ENCODE measurements at places on chromosomes 5 and 9. TPM values are rescaled to one million over a fixed set of nuclear protein-coding genes. Genes with fewer than 3 reads are reported as not detected.

Gene PCDHGA1
- total RNA-seq: 0.31 TPM

Gene DDX41
- 45.3 TPM for total RNA-seq

Gene SSBP2
- 15.1 TPM for total RNA-seq

Gene SPINK7
- not detected for total RNA-seq

Gene FOXD4L6
- not detected for total RNA-seq

Gene GRM6
- not detected for total RNA-seq

- no peak for DNase-seq
Observed at GRCh38 chr5:124996764-124997077, 250.3 kb upstream of the ZNF608 start.

DNA sequence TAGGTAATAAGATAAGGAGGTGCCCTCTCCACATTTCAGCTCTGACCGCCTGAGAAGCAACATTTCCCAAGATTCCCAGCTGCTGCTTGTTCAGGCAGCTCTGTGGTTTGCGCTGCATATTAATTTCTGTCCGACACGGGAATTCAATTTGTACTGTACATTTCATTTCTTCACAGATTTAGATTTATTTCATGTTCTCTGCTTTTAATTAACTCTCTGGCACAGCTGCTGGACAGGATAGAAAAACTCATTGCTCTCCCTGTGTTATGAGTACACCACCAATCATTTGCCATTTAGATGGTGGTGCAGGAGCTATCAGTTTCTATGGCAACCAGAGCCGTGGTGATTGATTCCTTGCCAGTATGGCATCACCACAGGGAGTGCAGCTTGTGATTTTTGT is 558.5 kb downstream of the DMRTA1 start:
- DNase-seq: no peak

- no peak for DNase-seq
Observed at GRCh38 chr5:84378420-84378819, 6.3 kb downstream of the EDIL3 start.

GRCh38 chr5:35393901-35394300 is 163.6 kb upstream of the PRLR start:
- DNase-seq: no peak

- no peak for DNase-seq
Observed at GRCh38 chr5:124456249-124456648, 290.2 kb downstream of the ZNF608 start.

DNA sequence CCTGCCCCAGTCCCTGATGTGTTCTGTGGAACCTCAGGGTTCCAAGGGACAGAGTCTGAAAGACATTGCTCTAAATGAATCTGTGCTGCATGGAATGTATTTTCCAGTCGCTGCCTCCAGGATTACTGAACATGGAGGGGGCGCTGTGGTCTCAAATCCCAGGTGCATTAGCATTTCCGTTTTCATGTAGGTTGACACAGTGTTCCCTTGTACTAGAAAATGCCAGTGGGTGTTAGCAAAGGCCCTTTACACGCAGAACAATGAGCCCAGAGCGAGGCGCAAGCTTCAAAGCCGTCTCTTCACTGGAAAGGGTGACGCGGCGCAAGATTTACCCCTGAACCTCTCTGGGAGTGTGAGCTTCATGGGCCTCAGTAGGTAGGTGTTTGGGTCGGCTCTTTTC is 308.3 kb downstream of the SLIT3 start:
- no peak for DNase-seq

GRCh38 chr5:83095957-83096539 is 18.7 kb downstream of the XRCC4 start:
- no peak for DNase-seq

GRCh38 chr9:71479621-71480020 is 288.7 kb downstream of the CEMIP2 start:
- DNase-seq: no peak
